ENCODE measurements at places on chromosomes 3 and 15.

DNA sequence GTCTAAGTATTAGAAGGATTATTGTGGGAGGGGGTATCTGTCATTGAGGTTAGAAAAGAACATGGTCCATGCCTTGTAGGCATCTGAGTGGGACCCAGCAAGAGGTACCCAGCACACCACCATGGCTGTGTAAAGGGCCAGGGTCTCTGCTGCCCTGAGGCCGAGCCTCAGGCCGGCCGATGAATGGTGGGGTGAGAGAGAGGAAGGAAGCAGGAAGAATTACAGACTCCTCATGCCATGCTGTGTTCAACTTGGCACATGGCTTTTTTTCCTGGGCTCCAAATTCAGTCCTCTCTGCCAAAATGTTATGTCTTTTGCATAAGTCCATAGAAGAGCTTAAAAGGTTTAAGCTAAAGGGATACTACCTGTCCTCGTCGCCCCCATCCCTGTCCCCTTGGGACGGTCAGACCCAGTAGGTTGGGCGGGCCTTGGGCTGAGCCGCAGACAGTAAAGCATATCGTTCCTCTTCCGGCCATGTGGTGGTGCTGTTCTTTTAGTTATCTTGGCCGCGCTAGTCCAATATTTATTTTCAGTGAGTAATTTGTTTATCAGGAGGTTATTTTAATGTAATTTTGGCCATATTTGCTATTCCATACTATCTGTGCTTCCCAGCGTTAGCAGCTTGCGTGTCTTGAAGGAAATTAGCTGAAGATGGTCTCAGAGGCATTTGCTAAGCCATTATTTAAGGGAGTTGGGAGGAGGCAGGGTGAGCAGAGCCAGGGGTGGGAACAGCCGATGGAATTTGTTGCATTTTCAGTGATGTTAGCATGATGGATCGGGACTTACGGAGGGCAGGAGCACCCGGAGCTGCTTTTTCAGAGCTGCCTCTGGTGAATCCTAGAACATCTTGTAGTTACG, 152.4 kb downstream of the AGBL1 start:
- DNase-seq, result no peak

DNA sequence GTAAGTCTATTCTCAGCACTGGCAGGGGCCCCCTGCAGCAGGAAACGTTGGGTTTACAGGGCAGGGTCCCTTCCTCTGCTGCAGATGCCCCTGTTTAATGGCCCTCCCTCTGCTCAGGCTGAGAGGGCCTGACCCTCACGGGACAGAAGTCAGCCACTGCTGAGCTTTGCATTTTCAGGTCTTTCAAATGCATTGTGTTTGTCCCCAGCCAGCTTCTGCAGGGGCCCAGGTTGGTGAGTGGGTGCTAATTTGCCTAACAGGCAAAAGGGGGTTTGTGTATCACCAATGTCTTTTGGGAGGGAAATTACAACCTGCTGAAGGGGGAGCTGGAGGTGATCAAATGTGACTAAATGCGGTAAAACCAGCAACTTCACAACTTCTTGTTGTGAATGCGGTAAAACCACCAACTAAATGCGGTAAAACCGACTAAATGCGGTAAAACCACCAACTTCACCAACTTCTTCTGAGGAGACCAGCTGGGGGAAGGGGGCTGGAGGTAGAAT, 44.8 kb upstream of the UBE2E1 start:
- DNase-seq, result no peak

- DNase-seq, result no peak
These were observed 111.4 kb downstream of the DLG1 start for GRCh38 chr3:197186887-197187588.

DNA sequence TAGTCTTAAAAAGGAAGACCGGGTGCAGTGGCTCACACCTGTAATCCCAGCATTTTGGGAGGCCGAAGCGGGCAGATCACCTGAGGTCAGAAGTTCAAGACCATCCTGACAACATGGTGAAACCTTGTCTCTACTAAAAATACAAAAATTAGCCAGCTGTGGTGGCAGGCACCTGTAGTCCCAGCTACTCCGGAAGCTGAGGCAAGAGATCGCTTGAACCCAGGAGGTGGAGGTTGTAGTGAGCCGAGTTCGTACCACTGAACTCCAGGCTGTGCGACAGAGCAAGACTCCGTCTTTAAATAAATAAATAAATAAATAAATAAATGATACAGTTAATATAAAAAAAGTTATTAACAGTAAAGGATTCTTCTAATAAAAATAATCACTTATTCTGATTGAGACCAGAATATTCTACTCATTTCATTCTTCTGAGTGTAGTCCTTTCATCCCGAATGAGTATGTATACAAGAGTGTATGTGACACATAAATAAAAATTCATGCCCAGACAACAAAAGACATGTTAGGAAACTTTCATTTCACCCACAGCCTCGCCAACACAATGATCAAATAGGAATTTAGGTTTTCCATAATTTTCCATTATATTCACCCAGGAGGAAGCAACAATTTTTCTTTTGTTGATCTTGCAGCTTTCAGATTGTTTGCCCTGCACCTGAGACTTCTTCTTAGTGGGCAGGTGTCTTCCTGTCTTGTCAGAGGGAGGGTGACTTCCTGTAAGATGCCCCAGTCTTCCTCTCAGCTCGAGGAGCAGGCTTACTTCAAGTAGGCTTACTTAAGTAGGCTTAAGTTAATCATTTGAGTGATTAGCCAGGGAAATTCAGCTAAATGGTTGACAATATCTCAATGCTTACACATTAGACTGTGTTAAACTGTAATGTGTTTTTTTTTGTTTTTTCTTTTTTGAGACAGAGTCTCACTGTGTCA, 7.8 kb upstream of the NUP210 start:
- DNase-seq, result no peak

DNA sequence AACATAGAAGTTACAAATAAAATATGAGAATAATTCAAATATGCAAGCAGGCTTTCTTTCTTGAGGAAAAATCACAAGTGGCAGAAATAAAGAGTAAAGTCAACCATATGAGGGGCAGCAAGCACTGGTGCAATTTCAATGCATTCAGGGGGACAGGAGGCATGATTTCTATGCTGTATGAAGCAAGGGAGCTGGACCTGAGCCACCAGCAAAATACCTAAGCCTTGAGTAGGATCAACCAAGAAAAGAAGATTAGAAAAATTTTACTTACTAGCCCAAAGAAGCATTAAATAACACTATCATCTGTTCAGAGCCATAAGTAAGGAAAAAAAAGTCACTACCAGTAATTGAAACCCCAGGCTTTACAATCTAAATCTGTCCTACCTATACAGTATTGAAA, 6.3 kb downstream of the ADGRG7 start:
- DNase-seq, result no peak

- DNase-seq, result no peak
These were observed 43.9 kb upstream of the ARL8B start for GRCh38 chr3:5078151-5078550.

DNA sequence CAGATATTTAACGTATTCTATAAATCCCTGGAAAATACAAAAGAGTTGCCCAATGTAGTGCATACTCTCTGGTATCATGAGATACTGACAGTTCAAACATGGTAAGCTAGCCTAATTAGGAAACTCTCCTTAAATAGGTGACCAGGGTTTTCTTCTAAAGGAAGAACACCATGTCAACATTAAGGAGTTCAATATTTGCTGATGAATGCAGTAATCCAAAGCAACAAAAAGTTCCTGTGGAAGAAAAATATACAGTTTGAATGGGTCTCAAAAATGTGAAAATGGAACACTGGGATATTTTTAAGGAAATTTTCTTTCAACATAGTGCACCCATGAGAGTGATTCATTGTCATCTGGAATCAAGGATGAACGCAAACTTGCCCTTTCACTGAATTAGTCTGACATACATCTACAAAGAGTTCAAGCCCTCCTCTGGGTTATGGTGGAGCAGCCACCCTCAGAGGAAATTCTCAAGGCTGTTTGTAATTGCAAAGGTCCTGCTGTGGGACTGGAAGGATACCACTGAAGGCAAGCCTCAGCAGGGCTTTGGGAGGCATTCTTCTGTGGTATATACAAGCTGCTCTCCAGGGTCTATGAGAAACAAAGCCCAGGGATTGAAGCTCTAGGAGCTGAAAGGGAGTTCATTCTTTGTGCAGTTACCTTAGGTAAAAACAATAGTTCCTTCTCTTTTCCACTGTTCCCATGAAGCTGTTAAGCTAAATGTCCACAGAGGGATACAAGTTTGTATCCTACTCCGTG, 700.3 kb downstream of the TUSC7 start:
- DNase-seq, result no peak

DNA sequence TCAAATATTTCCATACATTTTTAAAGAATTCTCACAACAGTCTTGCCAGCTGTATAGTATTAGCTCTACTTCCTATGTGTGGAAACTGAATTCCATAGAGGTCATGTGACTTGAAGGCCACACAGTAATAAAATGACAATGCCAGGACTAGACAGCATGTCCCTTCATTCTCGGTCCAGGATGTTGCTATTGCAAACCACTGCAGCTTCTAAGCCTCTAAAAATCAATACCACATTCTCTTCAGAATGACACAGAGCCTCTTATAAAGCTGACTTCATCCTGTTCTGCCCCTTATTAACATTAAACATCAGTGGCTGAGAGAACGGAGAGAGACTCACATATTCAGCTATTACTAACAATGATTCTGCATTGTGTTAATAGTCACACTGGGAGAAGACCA, 240.3 kb upstream of the PEX5L start:
- DNase-seq, result no peak

- no peak for DNase-seq
These were observed 4.2 kb downstream of the IL17RD start for GRCh38 chr3:57160765-57161538.

DNA sequence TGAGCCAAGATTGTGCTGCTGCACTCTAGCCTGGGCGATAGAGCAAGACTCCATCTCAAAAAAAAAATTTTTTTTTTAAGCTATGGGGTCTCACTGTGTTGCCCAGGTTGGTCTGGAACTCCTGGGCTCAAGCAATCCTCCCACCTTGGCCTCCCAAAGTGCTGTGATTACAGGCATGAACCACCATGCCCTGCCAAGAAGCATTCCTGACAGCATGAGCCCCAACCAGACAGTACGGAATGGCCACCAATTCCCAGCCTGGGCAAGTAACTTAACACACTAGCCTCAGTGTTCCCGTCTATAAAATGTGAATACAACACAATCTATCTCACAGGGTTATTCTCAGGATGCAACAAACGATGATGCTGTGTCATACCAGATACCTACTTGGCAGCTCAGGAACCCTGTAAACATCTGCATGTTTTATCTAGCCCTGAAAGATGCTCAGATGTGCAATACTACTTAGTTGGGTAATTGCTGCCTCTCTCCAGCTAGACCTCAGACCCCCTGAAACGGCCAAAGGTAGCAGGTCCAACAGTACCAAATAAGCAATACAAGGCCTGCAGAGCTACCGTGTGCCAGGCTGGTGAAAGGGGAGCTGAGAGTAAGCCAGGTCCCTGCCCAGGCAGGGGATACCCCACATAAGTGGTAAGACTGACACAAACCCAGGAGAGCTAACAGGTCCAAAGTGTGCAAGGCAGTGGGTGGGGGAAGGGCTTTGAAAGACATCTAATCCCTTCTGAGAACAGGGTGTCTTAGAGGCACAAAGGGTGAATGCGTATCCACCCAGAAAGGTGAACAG, 1.9 kb downstream of the TKT start:
- no peak for DNase-seq

GRCh38 chr3:99700631-99701268, 62.4 kb downstream of the COL8A1 start:
- DNase-seq, result no peak

- no peak for DNase-seq
These were observed 219.8 kb downstream of the STT3B start for GRCh38 chr3:31752305-31753049.

DNA sequence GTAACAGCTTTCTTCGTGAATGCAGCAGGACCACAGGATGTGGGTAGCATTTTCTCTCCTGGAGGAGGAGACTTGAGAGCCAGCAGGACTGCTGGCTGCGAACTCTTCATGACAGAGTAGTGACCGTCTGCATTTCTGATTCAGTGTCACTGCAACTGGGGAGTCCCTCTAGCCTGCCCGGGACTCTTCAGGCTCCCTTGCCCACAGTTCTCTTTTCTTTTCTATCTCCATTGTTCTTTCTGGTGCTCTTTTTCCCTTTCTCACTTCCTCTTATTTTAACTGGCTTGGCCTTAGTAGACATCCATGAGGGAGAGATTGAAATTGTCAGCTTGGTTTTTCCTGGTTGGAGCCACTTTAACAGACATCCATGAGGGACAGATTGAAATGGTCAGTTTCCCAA, 49.9 kb upstream of the P2RY1 start:
- DNase-seq, result no peak

- DNase-seq, result no peak
These were observed 31.5 kb downstream of the MBNL1 start for GRCh38 chr3:152300029-152300731.

DNA sequence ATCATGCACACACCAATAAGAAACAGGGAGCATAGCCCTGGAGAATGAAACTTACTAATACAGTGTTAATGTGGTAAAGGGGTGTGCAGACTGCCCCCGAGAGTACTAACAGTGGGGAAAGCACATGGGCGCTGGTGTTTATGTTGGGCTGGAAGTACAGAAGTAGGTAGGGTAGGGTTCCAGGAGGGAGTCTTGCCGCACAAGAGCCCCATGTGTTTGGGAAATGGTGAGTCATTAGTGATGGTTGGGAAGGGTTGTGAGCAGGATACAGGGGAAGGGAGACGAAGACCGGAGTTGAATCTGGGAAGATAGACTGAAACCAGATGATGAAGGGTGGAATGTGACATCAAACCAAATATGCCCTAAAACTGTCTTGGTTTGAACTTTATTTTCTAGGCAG, 117.1 kb downstream of the THSD4 start:
- no peak for DNase-seq

DNA sequence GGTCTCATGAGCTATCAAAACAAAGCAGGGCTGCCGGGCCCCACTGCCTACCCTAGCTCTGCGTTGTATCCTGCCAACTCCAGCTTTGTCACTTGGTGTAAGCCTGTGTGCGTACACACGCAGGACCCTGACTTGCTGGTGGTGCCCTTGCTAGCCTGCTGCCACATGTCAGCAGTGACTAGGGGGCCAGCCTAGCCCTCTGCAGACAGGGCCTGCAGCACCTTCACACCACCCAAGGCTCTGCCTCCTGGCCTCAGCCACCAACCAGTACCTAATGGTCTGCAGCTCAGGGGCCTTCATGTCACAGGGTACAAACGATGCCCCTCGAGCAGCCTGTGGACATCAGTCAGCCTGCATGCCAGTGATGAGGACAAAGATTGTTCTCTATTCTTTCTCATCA, 30.1 kb upstream of the DUSP7 start:
- no peak for DNase-seq

DNA sequence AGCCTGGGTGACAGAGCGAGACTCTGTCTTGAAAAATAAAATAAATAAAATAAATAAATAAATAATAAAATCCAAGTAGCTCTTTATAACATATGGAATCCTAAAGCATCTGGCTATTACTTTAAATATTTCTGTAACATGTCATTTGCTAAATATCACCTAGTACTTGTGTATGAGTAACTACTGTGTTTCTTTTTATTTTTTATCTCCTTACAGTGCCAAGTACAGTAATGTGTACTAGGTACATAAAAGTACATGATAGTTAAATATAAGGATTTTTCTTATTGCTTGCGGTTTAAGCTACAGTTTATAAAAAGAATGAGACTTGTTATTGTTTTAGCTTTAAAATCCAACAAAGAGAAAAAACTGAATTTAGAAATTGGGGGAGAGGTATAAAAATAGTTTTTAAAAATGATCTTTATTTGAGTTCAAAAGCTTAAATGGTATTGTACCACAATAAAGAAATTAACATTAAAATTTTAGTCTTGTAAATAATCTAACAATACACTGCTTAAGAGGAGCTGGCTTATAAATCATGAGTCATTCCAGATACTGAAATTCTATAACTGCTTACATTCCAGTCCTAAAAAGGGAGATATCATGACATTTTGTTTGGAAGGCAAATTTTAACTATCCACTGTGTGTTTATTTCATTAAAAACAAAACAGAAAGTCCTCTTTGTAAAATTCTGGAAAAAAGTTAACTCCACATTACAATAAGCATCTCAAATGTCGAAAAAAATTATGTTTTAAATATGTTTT, 73.1 kb downstream of the FGF7 start:
- DNase-seq, result no peak
